ENCODE measurements at places on chromosomes 5 and 9.

- DNase-seq = no peak
These were observed 25.2 kb downstream of the GLDC start for GRCh38 chr9:6620353-6620752.

DNA sequence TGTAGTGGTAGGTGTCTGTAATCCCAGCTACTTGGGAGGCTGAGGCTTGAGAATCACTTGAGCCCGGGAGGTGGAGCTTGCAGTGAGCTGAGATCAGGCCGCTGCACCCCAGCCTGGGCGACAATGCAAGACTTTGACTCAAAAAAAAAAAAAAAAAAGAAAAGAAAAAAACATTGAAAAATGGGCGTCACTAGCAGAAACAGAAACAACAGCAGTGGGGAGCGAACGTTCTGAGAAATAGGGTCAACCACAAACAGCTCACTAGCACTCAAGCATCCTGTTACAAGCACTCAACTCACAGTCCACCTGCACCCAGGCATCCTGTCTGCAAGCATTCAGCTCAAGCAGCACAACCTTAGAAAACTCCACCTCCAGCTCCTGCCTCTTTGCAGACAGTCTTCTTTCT lies 17.2 kb downstream of the TRIM14 start:
- no peak for DNase-seq

DNA sequence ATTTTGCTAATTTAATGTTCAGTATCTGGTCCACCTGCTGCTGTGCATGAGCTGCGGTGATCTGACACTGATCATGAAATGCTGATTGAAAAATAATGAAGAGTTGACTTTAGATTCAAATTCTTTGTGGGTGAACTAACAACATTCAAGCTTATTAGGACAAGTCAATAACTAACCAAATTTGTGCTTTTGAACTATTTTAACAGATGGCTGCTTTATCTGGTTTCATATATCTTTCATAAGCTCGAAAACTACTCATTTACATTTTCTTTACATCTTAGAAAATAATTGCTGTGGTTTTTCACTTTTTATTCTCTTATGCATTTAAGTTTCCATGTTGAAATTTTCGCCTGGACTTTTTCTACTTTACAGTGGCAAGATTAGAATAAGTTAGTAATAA lies 274.8 kb upstream of the CCNG1 start:
- DNase-seq = no peak

DNA sequence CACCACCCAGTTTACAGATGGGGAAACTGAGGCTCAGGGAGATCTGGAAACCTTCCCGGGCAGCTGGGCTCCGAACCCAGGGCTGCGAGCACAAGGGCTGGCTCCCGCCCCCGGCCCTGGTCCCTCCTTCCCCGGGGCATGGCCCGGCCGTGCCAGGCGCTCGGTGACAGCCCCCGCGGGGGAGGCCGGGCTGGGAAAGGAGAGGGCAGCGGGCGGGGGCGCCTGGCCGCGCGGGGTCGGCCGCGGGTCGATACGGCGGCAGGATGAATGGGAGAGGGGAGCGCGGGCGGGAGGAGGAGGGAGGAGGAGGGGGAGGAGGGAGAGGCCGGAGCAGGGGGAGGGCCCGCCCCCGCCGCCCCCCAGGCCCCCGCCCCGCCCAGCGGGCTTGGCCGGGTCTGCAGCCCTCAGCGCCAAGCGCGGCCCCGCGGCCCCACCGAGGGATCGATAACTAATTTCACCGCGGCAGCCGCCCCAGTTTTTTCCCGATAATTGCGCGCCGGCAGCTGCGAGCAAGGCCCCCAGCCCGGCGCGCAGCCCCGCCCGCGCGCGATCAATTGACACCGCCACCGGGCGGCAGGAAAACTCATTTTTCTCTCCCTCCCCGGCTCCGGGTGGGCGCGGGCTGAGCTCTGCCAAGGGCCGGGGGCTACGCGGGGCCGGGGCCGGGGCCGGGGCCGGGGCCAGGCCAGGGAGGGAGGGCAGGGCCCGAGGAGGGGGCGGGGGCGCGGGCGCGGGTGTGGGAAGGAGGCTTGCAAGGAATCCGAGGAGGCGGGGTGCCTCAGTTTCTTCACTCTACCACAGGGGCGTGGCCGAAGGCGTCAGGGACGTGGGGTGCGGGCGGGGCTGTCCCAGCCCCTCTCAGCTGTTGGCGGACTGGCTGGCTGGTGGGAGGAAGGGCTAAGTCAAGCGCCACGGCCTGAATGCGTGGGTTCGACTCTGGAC lies 52.1 kb downstream of the C9orf50 start:
- DNase-seq = peak; percentile 56

DNA sequence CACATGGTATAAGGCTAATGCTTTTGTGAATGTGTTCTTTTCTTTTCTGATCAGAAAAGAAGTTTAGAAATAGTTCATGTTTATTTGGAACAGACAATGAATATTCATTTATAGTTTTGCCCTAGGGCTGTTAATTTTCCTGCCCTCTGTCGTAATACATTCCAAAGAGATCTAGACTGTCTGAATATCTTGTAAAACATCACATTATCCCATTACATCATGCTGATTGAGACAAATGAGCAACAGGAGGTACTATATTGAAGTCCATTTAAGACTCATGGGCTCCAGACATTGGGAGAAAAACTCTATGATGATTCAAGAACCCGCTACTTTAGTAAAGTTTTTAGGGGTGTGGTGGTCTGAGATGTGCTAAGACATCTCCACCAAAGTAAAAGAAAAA lies 121.2 kb upstream of the MAP1B start:
- no peak for DNase-seq

- DNase-seq = peak; percentile 93
These were observed 792 bp downstream of the NTMT1 start for GRCh38 chr9:129626625-129627284.

- no peak for DNase-seq
These were observed 467.7 kb upstream of the ACO1 start for GRCh38 chr9:31916591-31917241.

DNA sequence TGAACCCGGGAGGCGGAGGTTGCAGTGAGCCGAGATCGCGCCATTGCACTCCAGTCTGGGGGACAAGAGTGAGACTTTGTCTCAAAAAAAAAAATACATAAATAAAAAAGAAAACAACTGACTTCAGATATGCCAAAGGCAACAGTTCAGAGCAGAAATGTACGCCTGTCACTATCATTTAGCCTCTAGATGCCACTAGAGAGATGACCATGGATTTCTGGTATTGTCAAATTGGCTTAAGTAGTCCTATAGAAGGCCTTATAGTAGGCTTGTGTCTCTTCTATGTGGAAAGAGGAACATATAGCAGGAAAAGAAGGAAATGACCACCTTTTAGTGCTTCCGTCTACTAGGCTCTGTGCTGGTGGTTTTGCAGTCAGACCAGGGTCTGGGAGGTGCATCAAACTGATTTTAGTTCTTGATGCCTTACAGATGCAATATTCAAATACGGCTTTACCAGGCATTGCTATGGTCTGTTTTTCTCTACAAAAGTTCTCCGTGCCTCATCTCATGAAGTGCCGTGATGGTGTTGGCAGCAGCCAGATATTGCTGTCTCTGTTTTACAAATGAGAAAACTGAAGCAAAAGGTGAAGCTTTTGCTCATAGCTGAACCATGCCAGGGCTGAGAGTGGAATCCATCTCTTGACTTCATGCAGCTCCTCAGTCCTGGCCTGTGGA lies 17.2 kb downstream of the AGXT2 start:
- DNase-seq = no peak

- no peak for DNase-seq
These were observed 163.4 kb upstream of the ITGA1 start for GRCh38 chr5:52624291-52624690.

DNA sequence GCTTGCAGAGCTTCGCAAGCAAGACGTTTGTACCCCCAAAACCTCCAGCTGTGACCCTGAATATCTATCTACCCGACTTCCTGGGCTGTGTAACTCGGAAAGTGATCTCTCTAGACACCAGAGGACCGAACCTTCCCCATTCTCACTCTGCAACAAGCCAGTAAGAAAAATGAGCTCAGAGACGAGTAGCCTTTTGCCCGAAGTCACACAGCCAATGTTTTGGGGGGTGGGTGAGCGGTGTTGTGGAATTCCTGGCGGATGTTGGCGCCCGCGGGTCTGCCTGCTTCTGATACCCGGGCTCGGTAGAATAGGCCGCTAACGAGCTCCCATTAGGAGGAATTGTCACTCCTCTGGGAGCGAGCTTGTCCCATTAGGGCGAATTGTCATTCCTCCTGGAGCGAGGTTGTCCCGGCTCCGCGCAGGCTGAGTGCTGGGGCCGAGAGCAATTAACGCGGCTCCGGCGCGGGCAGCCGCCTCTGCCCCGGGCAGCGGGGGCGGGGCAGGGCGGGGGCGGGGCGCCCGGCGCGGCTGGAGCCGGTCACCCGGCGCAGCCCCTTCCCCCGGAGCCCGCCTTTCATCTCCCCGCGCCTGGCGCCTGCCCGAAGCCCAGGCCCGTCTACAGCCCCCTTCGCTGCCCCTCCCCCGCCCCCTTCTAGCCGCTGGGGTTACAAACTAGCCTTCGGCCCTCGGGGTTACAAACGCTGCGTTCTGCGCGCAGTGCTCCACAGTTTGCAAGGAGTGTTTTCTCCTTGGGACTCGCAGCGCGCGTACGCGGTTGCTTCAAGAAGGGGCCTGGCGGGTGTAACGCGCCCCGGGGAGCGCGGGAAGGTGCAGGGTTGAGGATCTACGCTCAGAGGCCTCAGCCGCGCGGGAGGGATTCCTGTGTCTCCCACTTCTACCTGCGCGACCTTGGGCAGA lies 3.5 kb upstream of the MSX2 start:
- DNase-seq = no peak

GRCh38 chr5:88929385-88929784 lies 46.4 kb upstream of the MEF2C start:
- DNase-seq = no peak

DNA sequence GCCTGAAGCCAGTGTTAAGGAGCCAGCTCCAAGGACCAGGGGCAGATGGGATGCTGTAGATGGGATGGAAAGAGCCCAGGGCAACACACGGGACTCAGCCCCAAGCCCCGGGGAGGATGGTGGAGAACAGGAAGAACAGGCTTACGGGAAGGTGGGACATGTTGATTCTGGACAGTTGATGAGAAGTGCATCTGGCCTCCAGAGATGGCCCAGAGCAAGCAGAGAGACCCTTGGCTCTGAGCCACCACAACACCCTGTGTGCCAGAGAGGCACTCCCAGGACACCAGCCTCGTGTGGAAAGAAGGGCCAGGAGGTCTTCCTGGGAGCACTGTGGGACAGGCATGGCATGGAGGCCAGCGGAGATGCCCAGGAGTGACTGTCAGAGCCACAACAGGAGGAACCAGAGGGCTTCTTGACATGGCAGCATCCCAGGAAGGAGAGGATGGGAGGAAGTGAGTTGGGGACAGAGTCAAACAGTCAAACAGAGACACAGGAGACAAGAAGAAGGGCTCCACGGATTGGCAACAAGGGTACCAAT lies 156.3 kb upstream of the MVB12B start:
- no peak for DNase-seq

- no peak for DNase-seq
These were observed 56.2 kb upstream of the CKS2 start for GRCh38 chr9:89254773-89255125.

- no peak for DNase-seq
These were observed 2306.2 kb upstream of the ACO1 start for GRCh38 chr9:30078195-30078594.

- DNase-seq = peak; percentile 54
These were observed 27.4 kb upstream of the SAP30L start for GRCh38 chr5:154418344-154418820.

- DNase-seq = no peak
These were observed 346.4 kb downstream of the BNC2 start for GRCh38 chr9:16524078-16524477.

DNA sequence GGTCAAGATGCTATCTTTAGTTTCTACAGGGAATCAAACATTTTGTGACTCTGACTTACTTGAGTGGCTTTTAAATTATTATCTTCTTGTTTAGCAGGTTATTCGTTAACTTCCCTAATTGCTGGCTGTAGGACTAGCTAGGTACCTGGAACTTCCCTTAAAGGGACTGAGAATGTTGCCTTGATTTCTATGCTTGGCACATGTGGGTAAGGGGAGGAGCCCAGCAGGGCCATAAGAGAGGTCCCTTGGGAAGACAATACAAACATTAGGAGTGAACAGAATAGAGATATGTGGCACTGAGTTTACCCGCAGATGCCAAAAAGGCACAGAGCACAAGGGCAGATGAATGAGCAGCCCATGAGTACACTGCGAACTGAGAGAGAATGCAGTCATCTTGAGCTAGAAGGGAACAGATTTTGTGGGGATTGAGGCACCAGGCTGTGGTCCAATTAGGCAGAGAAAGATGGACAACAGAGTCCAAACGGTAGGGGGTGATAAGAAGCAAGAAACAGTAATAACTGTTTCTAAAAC lies 9.8 kb downstream of the CKMT2 start:
- no peak for DNase-seq

DNA sequence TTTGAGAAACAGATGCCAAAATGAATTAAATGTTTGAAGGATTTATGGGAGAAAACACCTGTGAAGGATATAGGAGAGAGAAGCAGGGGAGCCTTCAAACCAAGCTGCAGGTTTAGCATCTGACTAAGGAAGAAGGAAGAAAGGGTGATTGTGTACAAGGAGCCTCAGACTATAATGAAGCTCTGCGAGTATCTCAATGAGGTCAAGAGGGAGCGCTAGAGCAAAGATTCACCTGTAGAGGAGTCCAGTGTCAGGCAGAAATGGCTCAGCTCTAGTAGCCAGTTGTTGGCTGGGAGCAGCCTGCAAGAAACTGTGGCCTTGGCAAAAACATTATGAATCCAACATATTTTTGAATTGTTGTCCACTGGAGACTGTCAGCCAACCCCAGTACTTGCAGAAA lies 20.0 kb upstream of the GHR start:
- no peak for DNase-seq

GRCh38 chr5:52660621-52661020 lies 127.1 kb upstream of the ITGA1 start:
- no peak for DNase-seq

Data from fibroblast of skin of abdomen (primary cell).